RPMI7951 (cell line): ENCODE measurements at places on chromosomes 4 and X. TPM values are rescaled to one million over a fixed set of nuclear protein-coding genes. Genes with fewer than 3 reads are reported as not detected.

GRCh38 chr4:112185740-112186670 is 40.8 kb downstream of the FAM241A start:
- DNase-seq: no peak

DNA sequence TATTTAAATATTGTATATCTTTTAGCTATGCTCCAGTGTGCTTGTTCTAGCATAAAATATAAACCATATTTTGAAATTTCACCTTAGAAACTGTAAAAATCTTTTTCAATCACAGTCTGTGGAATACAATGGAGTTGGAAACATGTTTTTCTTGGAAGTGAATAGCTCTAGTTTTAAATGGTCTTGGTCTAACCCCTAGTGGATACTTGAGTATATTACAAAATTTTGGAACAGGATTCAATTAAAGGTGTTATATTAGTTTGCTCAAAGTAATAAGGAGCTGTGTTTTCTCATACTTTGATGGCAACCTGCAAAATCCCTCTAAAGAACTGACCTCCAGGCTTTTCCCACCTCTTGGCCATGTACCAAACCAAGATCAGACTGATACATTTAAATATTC is 48.2 kb downstream of the STK26 start:
- DNase-seq: peak; percentile 6

DNA sequence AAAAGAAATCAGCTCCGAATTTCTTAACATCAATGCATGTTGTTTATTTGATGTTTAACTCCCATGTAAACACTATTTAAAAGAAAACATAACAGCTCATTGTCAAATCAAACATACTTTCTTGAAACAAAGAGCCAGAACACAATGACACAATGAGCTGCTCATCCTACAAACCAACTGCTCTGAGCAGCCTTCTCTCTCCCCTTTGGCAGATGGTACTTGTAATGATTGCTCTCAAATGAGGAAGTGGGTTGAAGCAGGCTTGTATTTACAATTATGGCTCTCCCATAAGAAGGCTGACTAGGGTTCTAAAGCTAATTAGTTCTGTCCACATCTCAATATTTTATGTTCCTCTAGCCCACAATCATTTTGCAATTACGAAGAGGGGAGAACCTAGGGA is 637.8 kb upstream of the ADGRL3 start:
- DNase-seq: no peak

DNA sequence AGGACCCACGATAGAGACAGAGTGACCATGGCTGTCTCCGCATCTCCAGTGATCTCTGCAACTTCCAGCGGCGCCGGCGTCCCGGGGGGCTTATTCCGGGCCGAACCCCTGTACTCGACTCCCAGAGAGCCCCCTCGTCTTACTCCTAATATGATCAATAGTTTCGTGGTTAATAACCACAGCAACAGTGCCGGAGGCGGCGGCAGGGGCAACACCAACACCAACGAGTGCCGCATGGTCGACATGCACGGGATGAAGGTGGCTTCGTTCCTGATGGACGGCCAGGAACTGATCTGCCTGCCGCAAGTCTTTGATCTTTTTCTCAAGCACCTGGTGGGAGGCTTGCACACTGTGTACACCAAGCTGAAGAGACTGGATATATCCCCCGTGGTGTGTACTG is 343 bp downstream of the DACH2 start:
- DNase-seq: no peak

GRCh38 chr4:24794916-24795665 is at the start of gene SOD3:
TSS of gene SOD3 (plus strand) at chr4:24795573. CDS start at chr4:24799522, 3,949 bp downstream.
- peak; percentile 73 for DNase-seq

Gene CD99
- 444 and 519 TPM in 2 replicates for total RNA-seq

Gene BEX5
- 0.60 TPM in 1 of 2 replicates, not detected in the other for total RNA-seq

Gene MGARP
- 0.68 and 1.2 TPM in 2 replicates for total RNA-seq
